NK-92 treated with Interleukin-12 subunit alpha and Interleukin-12 subunit beta, amount 100 ng/mL, for 24 hours (cell line): ENCODE measurements at places on chromosomes 13 and 19.
A peak's percentile ranks its signal among the peaks of the same experiment; 100 is the strongest.

DNA sequence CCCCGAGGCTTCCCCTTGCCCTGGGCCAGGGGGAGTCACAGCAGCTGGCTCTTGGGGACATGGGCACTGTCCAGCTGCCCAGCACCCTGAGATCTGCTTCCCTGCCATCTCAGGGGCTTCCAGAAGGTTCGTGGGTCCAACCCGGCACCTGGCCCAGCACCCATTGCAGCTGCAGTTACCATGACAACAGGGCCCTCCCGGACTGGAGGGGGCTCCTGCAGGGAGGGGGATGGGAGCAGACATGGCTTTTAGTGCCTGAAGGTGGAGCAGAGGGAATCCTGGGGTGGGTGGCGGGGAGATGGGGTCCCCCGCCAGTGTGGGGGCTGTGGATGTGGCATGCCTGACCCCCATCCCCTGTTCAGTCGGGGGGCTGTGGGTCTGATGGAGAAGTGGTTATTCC is 14.7 kb downstream of the PIN1 start:
- no peak for DNase-seq

DNA sequence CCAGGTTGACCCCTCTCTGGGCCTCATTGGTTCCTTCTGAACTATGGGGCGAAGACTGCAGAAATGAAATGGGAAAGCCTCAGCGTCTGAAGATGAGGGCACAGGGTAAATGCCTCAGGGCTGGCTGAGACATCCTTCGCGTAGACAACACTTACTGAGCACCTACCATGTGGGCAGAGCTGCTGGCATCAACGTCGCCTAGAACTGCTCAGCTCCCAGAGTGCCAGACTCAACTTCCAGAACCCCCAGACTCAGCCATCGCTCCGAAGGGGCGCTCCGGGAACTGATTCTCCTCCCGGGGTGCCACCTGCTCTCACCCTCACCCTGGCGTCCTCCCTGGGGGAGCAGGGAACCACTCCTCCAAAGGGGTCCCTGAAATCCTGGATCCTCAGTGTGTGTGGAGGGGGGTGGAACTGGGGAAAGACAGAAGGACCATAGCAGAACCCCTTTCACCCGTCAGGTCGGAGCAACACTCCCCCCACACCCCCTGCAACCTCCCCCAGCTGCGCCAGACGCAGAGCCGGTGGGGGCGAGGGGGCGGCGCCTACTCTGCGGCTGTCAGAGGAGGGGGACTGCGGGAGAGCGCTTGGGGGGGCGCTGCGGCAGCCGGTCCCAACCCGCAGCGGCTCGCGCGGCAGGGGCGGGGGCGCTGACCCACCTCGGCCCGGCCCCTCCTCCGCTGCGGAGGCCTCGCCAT is 8.2 kb upstream of the NFIC start:
- no peak for DNase-seq

DNA sequence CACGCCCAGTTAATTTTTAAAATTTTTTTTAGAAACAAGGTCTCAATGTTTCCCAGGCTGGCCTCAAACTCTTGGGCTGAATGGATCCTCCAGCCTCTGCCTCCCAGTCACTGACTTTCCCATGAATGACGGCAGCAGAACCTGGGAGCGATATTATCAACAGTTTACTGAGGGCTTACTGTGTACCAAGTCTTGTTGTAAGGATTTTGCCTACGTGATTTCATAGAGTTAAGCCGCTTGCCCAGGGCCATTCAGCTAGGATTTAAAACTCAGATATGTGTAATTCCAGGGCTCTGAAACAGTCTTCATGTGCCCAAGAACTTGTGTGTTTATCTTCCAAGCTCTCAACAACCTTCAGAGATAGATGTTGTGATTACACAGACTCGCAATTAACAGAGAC is 6.0 kb upstream of the KXD1 start:
- DNase-seq, result no peak

GRCh38 chr19:45768655-45768983 is 433 bp downstream of the SIX5 start:
- no peak for DNase-seq

DNA sequence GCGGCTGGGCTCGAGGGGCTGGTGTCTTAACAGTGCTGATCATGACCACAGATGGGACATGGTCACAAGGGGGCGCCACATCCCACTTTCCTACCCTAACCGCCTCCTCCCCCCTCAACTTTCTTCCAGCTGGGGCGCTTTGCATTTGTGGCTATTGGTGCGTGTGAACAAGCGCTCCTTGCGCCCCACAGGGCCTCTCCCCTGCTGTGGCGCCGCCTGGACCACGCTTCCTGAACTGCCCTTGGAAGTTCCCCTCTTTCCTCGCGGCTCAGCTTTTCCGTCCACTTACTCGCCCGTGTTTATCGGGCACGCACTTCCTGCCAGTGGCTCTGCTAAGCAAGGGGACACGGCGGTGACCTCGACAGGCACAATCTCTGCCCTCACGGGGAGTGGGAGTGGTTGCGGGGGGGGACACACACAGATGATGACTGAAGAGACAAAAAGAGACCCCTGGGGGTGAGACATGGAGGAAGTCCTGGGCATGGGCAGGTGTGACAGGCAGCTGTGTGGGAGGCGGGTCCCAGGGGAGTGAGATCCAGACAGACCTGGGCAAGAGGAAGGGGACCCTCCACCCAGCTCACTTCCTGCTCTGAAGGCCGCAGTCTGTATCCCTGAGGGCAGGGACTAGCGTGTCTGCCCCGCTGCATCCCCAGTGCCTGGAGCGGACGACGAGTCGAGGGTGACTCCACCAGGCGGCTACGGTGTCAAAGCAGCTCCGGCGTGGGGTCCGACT is 40.3 kb downstream of the ZNF787 start:
- no peak for DNase-seq

DNA sequence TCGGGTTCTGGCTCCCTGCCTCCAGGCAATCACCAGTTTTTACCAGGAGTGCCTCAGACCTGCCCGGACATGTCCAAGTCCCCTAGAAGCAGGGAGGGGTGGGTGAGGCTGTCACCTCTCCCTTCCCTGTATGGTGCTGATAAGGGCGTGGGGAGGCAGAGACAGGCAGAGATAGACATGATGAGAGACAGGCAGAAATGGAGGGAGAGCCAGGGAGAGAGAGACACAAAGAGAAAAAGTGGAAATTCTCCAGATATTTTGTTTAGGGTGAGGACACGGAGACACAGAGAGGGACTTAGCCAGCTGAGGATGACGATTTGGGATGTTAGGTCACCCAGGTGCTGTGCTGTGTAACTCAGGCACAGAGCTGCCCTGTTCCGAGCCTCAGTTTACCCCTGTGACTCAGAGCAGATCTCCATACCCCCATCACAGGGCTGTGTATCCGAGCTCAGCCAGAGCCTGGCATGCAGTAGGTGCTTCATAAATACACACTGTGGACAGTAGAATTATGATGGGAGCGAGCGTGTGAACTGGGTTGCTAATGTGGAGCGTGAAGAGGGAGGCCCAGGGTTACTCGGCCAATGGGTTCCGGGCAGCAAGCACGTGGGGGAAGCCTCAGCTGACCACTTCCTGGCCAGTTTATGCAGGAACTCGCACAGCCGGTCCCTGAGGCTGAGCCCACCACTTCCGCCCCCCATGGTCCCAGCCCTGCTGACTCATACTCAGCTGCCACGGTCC is 11.9 kb upstream of the GDF15 start:
- peak; percentile 96 for DNase-seq

GRCh38 chr13:51041126-51041525 is 69.9 kb downstream of the C13orf42 start:
- no peak for DNase-seq

DNA sequence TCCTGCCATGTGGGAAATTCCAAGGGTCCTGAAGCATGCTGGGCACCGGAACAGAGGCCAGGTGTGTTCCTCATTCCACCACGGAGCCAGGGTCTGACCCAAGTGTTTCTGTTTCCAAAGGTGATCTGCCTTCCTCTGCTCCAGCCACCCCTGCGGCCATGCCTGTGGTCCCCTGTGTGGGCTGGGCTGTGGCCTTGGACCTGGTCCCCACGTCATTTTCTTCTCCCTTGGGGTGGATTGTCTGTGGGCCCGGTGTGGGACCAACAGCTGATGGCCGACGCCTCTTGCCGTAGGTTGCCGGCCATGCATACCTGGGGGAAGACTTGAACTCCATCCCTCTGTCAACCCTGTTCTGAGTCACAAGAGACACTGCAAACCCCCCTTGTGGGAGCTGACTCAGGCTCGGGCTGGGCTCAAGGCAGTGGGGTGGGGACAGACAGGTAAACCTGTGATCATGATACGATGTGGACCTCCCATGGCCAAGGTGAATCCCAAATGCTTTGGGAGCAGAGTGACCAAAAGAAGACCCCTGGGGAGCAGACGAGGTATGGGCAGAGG is 35.0 kb downstream of the ATP11A start:
- DNase-seq, result no peak

DNA sequence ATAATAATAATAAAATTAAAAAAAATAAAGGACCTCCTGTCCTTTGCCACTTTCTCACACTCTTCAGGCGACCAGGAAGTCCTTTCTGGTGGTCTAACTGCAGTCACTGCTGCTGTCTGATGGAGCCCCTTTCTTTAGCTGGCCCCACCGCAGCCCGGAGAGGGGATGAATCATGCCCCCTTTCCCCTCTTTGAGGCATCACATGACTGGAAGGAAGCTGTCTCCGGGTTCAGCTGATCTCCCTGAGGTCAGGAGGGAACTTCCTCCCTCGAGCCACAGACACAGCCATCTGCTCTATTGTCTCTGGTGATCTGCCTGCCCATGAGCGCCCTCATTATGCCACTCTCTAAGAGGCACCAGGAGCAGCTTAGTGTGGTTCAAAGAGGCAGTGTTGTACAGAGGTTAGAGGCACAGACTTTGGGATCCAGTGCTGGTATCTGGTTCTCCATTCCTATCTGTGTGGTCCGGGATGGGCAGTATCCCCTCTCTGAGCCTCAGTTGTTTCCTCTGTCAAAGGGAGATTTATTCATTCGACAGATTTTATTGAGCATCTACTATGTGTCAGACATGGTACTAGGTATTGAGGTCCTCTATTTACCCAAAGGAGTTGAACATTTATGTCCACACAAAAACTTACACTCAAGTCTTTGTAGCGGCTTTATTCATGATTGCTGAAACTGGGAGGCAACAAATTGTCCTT is 30.0 kb downstream of the VAV1 start:
- peak; percentile 88 for DNase-seq

DNA sequence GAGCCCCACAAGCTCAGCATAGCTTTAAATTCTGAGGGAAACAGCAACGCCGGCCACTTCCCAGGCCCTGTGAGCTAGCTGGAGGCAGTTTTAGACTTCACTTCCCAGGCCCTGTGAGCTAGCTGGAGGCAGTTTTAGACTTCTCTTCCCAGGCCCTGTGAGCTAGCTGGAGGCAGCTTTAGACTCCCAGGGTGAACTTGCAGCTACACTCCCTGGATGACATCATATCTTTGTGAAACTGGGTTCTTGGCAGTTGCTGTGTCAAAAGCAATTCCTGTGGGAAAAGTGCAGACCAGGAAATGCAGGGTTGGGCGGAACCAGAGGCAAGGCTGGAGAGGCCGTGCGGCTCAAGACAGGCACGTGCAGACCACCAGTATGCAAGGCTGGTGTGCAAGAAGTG is 12.7 kb downstream of the SOX1 start:
- DNase-seq, result no peak

- no peak for DNase-seq
Observed at GRCh38 chr13:39036212-39036611, 1.7 kb downstream of the PROSER1 start.
